Dermis blood vessel endothelial cell (primary cell): ENCODE measurements at places on chromosomes 3 and 15.
A peak's percentile ranks its signal among the peaks of the same experiment; 100 is the strongest.

- no peak for DNase-seq
These were observed 5.8 kb upstream of the DUT start for GRCh38 chr15:48325400-48325799.

DNA sequence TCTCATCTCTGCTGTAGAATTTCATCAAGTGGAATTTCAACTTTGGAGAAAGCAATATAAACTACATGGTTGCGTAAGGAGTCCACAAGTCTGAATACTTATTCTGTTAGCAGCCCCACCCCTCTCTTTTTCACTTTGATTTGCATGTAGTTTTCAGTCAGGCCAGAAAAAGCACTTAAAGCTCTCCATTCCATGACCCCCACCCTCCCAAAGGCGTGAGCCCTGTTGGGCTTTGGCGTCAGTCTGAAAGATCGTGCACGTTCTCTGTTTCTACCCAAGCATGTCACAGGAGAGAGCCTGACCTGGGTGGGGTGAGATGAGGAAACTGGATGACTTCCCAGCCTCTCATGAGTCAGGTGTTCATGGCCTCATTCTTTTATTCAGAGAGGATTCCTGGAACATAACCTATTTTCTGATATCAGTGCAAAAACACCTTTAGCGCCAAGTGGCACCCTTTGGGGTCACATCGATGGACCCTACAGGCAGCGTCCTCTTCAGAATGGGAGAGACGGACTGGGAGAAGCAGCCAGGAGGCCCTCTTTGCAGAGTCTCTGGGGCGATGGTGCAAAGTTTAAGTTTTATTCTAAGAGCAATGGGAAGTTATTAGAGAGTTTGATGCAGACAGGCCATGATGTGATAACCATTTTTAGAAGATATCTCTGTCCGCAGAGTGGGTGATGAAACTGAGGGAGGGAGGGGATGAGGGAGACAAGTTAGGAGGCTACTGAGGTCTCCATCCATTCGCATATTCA lies 55.8 kb downstream of the LSM3 start:
- DNase-seq: no peak

GRCh38 chr3:63022114-63022513 lies 146.9 kb upstream of the CADPS start:
- no peak for DNase-seq

GRCh38 chr3:45962033-45962432 lies 18.8 kb downstream of the CXCR6 start:
- no peak for DNase-seq

DNA sequence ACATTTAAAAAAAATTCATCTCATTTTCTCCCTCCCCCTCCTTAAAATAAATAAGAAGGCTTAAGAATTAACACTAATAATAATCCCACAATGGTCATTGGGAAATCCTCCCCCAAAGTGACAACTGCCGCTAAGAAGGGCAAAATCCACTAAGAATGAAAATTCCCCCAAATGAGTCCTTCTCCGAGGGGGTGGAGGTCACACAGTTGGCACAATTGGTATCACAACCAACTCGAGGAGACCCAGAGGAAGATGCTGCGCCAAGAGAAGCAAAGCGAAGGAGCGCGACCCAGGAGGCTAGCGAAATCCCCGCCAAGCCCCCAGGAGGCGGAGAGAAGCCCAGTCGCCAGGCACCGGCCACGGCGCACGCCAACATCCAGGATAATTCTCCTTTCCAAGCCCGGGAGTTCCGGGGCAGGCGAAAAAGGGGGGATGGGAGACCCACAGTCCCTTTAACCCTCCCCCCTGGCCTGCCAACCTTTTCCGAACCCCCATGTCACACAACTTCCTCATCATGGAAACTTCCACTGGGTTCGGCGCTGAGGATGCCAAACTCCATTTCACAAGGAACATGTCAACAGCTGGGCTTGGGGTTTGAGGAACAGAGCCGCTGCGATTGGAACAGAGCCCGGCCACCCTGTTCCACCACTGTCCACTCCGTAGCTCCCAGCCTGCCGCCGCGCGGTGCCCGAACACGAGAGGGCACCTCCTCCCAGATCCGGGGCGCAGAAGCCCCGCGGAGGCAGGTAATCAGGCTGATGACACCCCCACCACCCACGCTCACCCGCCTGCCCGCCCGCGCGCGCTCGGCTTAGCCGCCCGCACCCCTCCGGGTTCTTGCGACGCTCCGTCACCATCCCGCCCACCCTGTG lies 668 bp downstream of the THRB start:
- DNase-seq: no peak

- DNase-seq: peak; percentile 66
These were observed 2.3 kb downstream of the FBXL22 start for GRCh38 chr15:63599401-63600000.

DNA sequence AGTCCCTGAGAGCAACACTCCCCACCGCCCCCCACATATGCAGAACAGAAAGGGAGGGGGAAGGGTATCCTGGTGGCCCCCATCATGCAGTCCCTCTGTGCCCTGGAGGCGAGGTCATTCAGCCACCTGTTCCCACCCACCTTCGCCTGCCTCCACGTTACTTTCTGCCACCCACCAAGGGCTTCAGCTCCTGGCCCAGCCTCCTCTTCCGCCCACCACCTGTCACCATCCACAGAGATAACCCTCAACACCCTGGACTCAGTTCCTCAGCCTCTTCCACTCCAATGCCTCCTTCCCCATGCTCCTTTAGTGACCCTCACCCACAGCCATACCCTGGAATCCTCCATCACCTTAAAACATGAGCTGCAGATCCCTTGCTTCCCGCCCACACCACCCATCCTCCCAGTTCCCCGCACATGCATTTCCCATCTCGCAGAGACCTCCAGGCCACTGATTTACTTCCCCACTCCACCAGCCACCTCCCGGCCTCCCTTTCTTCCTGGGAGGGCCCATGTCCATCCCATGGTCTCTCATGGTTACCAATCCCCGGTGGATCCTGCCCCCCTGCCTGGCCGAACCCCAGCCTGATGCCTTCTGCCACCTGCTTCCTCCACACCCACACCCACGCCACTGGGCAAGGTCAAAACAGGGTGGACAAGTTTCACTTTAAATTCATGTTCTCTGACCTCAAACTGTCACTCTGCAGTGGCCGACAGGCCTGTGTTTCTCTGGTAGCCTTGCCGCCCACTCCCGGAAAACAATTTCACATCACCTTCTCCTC lies 18.2 kb downstream of the HOMER2 start:
- DNase-seq: no peak

GRCh38 chr3:44066806-44067205 lies 174.9 kb upstream of the TOPAZ1 start:
- DNase-seq: no peak

GRCh38 chr3:21620511-21621155 lies 130.4 kb downstream of the ZNF385D start:
- DNase-seq: peak; percentile 15

- peak; percentile 90 for DNase-seq
These were observed 14.0 kb upstream of the SSUH2 start for GRCh38 chr3:8658306-8659212.

DNA sequence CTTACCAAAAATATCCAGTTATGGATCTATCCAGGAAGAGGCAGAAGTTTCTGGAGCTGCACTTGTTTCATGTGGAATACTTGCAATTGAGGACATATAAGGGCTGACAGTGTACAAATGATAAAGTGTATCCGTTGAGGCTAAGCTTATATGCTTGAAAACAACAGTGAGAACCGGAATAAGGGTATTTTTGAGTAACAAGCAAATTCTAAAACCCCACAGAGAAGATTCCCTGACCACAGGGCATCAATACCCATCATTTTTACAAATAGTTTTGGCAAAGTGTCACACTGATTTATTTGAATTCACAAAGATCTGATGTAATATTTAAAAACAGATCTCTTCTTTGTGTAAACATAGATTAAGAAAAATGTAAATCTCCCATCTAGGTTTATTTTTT lies 208.4 kb downstream of the FMN1 start:
- no peak for DNase-seq

GRCh38 chr3:120102674-120103073 lies 8.4 kb upstream of the GSK3B start:
- DNase-seq: no peak

DNA sequence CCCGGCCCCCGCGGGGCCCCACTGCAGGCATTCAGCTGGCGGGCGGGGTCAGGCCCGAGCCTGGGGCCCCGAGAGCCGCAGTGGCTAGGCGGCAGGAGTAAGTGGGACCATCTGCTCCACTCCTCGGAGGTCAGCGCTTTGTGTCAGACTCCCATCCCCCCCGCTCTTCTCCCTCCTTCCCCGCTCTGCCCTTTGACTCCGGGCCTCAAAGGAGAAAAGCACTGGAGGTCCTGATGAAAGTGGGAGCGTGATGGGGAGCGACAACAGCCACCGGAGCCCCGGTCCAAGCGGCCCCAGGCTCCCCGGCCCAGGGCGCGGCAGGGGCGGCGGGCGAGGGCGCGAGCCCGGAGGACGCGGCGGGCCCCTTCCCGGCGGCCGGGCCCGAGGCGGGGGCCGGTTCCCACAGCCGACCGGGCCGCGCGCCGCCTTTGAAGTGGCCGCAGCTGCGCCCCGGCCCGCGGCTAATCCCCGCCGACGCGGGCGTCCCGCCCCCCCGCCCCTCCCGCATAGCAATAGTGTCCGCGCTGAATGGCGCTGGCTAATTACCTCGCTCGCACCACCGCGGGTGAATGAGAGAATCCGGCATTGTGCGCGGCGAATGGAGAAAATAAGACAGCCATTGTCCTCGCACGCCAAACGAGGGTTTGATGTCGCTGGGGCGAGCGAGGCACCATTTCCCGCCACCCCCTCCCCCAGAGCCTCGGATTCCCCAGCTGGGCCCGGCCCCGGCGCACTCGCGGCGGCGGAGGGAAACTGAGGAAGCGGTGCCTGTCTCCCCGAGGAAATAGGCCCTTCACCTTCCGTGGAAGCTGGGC lies 22.4 kb downstream of the IGDCC3 start:
- no peak for DNase-seq

- DNase-seq: peak; percentile 16
These were observed 68.7 kb upstream of the MAP4 start for GRCh38 chr3:48084929-48085328.

DNA sequence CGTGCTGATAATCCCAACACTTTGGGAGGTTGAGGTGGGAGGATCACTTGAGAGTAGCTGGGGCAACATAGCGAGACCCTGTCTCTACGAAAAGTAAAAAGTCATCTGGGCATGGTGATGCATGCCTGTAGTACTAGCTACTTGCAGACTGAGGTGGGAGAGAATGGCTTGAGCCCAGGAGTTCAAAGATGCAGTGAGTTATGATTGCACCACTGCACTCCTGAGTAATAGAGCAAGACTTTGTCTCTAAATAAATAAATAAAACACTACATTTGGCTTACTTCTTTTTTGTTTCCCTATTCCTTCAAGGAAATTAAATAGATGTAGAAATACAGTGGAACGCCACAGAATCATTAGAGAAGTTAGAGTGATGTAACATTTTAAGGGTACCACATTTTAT lies 20.1 kb upstream of the LDHAL6B start:
- DNase-seq: no peak

- no peak for DNase-seq
These were observed 183.3 kb downstream of the TNIK start for GRCh38 chr3:171276923-171277322.

GRCh38 chr3:51721062-51721745 lies 14.3 kb downstream of the GRM2 start:
- DNase-seq: no peak

DNA sequence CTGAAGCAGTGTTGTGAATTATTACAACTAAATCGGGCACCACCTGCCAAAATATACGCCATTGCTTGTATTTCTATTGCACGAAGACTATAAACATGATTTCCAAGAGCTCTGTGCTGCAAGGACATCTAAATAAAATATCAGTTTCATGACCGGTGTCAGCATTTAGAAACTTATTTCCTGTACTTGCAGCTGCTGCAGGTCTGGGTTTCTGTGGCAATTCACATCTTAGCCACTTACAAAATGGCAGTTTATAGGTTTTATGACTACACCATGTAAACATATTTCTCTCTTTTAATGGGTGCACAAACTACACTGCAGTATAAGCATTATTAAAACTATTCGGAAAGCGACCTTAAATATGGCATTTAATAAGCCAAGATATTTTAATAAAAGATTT lies 359.4 kb downstream of the VPS13C start:
- DNase-seq: no peak

- DNase-seq: no peak
These were observed 189.0 kb upstream of the GOLIM4 start for GRCh38 chr3:168284728-168285127.

DNA sequence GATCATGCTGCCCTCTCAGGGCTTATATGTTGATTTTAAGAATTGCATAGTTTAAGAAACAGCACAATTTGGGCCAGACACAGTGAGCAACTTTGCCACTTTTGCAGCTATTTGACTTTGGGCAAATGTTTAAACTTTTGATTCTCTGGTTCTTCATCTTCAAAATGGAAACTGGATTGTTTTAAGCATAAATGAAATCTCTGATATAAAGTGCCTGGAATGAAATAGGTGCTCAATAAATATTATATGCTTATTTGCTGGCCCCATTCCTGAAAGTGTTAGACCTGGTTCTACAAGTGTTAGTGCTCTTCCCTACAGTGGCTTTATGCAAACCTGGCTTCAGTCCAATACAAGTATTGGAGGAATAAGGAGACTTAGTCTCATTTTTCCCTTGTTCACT lies 33.1 kb upstream of the TSC22D2 start:
- DNase-seq: no peak

DNA sequence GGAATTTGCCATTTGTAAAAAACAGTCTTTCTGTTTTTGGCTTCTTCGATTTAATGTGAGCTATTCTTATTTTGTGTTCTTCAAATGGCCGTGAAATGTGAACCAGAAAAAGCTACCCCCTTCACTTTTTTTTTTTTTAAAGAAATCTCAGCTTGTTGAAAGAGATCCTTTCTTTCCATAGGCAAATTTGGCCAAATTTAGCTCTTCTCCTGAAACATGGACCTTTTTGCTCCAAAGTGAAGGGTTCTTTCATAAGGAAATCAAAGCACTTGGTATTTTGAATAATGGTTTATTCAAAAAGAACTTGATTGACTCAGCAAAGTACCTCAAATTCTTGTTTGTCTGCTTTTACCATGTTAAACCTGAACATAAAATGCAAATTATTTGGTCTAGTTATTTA lies 10.1 kb downstream of the RCN2 start:
- no peak for DNase-seq

- no peak for DNase-seq
These were observed 20.1 kb upstream of the C3orf49 start for GRCh38 chr3:63798949-63799348.

- DNase-seq: no peak
These were observed 704.2 kb downstream of the ROBO1 start for GRCh38 chr3:79063624-79064023.

- peak; percentile 78 for DNase-seq
These were observed 835 bp downstream of the ARIH2 start for GRCh38 chr3:48919215-48920138.

DNA sequence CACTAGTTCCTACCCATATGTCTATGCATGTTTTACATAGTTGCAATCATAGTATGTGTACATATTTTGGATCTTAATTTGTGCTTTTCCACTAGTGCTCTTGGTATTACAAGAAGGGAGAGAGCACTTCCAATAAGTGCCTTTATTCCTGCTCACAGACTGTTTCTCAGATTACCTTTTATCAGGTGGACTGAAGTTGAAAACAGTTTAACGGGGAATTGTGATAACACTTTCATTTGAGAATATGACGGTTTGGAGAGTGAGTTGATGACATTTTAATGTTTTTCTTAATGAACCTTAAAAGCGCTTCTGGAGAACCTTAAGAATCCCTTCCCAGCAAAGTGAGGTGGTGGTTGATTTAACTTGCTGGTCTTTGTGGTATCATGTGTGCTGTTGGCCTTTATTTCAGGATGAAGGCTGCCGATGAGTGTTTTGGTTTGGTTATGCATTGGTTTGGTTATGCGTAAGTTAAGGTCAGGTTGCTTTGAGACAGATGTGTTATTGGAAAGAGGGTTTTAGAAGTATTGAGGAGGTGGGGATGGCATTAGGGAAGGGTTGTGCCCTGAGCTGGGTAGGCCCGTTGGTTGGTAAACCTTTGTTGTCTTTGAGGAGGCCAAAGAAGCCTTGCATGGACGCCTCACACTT lies 2.8 kb downstream of the EDEM1 start:
- DNase-seq: no peak
